ENCODE measurements at places on chromosomes 1 and 21.
A peak's percentile ranks its signal among the peaks of the same experiment; 100 is the strongest.

DNA sequence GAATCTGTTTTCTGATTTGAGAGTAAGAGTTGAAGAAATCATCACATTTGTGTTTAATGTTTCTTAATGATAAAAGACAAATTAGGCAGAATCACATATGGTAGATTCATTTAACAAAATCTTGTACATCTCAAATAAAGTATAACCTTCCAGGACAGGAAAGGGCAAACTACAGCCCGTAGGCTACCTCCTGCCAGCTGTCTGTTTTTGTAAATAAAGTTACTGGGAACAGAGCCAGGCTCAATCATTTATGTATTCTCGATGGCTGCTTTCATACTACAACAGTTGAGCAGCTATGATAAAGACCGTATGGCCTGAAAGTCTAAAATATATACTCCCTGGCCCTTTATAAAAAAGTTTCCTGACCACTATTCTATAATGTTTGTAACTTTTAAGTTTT, 204.1 kb downstream of the COL24A1 start:
- DNase-seq: no peak

DNA sequence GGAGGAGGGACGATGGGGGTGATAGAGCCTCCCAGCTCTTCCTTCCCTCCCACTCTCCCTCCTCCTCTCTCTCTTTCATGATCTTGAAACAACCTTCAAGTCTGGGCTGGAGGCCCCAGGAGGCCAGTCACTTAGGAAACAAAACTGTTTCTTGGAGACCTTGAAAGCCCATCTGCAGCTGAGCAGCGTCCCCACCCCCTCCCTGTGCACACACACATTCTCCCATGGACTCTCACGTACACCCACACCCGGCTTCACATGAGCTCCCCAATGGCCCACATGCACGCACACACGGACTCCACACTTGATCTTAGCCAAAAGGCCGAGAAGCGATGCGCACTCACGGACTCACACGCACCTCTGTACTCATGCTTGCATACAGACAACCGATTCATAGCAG, 3.2 kb upstream of the ATP1A2 start:
- no peak for DNase-seq

GRCh38 chr1:247357781-247358211, 26.1 kb upstream of the ZNF496 start:
- no peak for DNase-seq

DNA sequence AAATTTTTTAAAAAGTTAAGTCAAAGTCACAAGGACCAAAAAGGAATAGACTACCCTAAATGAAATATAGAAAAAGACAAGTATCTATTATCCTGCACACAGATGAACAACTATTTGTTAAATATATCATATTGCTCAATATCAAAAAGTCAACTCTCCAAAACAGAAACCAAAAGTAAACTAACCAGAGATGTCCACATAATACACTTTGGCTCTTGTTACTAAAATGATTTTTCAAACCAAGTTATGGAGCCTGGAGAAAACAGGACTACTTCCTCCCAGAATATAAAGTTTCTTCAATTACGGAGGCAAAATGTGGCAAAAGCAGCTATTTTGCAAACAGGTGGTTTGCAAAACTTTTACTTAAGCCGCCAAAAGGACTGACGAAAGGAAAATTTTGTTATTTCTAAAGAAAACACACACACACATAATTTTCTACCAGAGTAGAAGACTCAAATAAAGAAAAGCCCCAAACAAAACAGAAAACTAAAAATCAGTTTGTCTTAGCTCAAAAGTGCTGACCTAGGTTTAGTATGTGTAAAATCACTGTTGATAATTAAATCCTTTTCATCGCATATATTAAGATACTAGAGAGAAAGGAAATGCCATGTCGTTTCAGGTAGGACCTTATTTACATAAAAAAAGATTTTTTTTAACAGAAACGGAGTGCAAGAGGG, 1.1 kb downstream of the DPYD start:
- no peak for DNase-seq

DNA sequence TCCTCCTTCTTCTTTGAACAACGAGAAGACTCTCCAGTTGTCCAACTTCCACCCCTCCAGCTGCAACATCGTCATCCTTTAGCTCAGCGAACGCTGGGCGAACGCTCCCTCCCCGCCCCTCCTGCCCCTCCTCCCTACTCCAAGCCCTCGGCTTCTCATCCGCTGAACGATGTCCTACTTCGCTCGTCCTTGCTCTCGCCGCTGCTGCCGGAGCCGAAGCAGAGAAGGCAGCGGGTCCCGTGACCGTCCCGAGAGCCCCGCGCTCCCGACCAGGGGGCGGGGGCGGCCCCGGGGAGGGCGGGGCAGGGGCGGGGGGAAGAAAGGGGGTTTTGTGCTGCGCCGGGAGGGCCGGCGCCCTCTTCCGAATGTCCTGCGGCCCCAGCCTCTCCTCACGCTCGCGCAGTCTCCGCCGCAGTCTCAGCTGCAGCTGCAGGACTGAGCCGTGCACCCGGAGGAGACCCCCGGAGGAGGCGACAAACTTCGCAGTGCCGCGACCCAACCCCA, at the start of gene BCAN:
BCAN (plus strand) TSS at position 357 of the 504 bp plus-strand sequence. CDS start 3,938 bp downstream, outside the sequence.
- no peak for DNase-seq

DNA sequence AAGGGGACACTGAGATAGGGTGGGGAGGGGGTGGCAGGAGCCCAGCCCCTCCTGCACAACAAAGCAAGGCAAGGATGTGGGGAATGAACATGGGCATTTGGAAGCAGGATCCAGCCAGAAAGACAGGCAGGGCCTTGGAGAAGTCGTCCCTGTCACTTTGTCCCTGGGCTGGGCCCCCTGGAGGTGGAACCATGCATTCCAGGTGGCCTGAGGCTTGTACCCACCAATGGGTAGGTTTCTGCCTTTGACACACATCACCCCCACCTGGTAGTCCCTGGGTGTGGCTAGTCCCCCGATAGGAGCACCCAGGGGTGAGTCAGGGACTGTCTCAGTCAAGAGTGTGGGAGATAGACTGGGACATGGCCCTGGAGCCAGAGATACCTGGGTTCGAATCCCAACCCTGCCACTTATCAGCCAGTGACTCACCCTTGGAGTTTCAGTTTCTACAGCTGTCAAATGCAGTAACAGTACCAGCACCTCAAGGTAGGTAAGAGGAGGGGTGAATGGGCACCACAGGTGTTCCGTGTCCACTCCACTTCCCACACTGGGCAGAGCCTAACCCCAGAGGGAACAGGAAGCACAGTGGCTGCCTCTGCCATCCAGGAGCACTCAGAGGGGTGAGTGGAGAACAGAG, 10.0 kb downstream of the PLA2G2D start:
- no peak for DNase-seq

- DNase-seq: no peak
Observed at GRCh38 chr1:94953107-94953506, 26.2 kb upstream of the CNN3 start.

- DNase-seq: no peak
Observed at GRCh38 chr1:30872948-30873263, 35.7 kb downstream of the SDC3 start.

GRCh38 chr1:156813750-156814570, 2.7 kb downstream of the SH2D2A start:
- DNase-seq: peak; percentile 82

- DNase-seq: peak; percentile 60
Observed at GRCh38 chr1:2322065-2322571, 69.2 kb downstream of the MORN1 start.

GRCh38 chr1:213380865-213381264, 329.8 kb downstream of the RPS6KC1 start:
- no peak for DNase-seq

DNA sequence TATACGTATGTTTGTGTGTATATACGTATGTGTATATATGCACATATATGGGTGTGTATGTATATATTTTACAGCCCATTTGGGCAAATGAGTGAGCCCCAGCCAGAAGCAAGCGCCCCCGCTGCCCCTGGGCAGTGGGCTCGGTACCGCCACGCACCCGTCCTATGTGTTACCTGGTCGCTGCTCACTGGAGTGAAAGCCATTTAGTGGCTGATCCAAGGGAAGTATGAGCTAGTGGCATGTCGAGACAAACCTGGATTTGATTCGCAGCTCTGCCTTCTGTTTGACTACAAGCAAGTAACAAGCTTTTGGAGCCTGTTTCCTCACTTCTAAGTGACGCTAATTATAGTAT, 35.8 kb upstream of the JAK1 start:
- no peak for DNase-seq

- peak; percentile 36 for DNase-seq
Observed at GRCh38 chr1:20183616-20184271, 2.2 kb upstream of the UBXN10 start.

- no peak for DNase-seq
Observed at GRCh38 chr21:45570826-45571601, 28.8 kb upstream of the SLC19A1 start.

GRCh38 chr21:21063828-21064227, 65.6 kb downstream of the NCAM2 start:
- no peak for DNase-seq
